ENCODE measurements at places on chromosomes 16 and 17. TPM values are rescaled to one million over a fixed set of nuclear protein-coding genes. Genes with fewer than 3 reads are reported as not detected.

The TNFRSF17 gene
- 6.0 TPM for total RNA-seq

DNA sequence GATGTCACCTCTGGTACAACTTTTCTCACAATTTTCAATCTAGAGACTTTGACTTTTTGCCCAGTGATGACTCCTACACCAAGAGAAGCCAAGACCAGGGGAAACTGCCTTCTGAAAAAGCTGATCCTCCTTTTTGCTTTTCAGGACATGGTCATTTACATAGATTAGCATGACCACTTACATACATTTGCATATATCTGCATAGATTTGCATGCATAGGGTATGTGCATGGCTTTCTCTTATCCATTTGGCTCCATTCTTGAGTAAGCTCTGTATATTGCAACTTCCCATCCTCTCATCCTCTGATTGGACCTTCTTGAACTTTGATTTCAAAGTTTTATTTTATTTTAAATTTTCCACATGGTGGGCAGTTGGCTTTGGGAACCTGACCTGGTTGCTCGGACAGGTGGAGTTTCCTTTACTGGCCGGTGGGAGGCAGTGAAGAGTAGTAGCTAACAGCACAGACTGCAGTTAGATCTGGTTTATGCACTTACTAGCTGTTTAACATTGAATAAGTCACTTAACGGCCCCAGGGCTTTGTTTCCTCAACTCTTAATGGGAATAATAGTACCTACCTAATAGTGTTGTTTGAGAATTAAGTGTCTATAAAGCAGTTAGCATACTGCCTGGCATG, 92.9 kb downstream of the GPR139 start:
- H3K36me3 ChIP-seq = no peaks in the 10 kb centered on the region
- no peaks in the 10 kb centered on the region for H3K4me1 ChIP-seq
- no peaks in the 10 kb centered on the region for H3K27me3 ChIP-seq
- no peak overlapping the region for H3K27ac ChIP-seq
- no peak overlapping the region for H3K4me3 ChIP-seq
- no peak for DNase-seq

DNA sequence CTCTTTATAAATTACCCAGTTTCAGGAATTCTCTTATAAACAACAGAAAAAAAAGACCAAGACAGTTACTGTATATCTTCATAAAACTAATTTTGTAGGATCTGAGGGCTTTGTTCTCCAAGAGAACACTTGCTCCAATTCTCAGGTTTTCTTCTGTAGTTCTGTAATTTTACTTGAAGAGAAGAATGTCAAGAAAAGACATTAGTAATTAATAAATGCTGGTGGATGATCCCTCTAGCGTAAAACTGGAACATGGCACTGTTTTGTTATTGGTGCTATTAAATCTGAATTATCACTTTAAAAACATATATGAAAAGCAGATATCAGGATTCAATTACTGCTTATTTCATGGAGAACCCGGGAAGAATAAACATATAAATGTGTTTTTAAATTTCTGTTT, 36.5 kb upstream of the CPHXL start:
- no peaks in the 10 kb centered on the region for H3K27me3 ChIP-seq
- no peaks in the 10 kb centered on the region for H3K36me3 ChIP-seq
- no peak overlapping the region for H3K4me3 ChIP-seq
- no peaks in the 10 kb centered on the region for H3K4me1 ChIP-seq
- no peak overlapping the region for H3K27ac ChIP-seq

DNA sequence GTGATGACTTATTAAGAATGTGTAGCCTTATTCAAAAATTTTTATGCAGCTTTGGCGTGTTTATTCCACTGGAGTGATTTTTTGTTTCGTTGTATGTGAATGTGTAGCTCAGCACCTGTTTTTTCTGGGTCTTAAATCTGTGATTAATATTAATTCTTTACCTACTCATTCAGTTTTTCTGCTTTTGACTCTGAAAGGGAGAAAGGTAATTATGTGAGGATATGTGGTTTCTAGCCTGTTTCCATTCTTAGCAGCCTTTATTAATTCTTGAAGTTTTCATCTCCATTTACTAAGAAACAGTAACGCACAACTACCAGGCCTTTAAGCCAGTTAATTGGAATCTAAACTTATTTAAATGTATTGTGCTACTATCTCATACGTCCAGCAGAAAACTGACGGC, 7.0 kb downstream of the HEATR3 start:
- no peak for DNase-seq
- H3K4me1 ChIP-seq = peaks cover 7% of the 10 kb centered on the region
- H3K4me3 ChIP-seq = no peak overlapping the region
- H3K36me3 ChIP-seq = no peaks in the 10 kb centered on the region

The C17orf113 gene
- 3.7 TPM for total RNA-seq

DNA sequence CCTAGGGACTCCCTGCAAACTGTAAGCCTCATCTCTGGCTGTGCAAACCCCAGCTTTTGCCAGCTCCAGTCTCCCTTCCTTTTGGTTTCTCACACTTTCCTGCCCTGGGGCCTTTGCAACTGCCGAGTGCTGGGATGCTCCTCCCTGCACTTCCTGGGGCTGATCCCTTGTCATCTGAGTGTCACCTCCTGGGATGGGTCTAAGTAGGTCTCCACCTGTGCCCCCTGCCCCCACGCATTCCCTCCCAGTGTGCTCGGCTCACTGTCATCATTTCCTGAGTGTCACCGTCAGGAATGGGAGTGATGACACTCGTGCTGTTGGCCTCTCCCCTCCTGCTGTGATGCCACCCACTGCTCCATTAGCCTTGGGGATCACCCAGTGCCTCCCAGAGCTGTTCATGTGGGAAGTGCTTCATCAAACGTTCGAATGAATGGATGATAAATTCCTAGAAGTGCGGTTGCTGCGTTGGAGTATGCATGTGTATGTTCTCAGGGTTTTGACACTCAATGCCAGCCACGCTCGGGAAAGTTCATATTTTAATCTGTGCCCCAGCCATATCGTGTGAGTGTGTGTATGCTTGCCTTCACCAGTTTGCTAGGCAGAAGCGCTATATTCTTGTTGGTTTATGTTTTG, 189.9 kb downstream of the NTN1 start:
- H3K4me3 ChIP-seq = no peak overlapping the region
- H3K4me1 ChIP-seq = peaks cover 5% of the 10 kb centered on the region
- H3K27me3 ChIP-seq = no peaks in the 10 kb centered on the region
- no peak overlapping the region for H3K27ac ChIP-seq
- DNase-seq = no peak

GRCh38 chr16:83797013-83797412, 10.8 kb upstream of the HSBP1 start:
- no peak for DNase-seq
- H3K27me3 ChIP-seq = peaks cover 3% of the 10 kb centered on the region
- H3K4me1 ChIP-seq = peaks cover under 1% of the 10 kb centered on the region
- no peak overlapping the region for H3K4me3 ChIP-seq
- H3K27ac ChIP-seq = no peak overlapping the region

The CTRL gene
- total RNA-seq = 2.1 TPM

DNA sequence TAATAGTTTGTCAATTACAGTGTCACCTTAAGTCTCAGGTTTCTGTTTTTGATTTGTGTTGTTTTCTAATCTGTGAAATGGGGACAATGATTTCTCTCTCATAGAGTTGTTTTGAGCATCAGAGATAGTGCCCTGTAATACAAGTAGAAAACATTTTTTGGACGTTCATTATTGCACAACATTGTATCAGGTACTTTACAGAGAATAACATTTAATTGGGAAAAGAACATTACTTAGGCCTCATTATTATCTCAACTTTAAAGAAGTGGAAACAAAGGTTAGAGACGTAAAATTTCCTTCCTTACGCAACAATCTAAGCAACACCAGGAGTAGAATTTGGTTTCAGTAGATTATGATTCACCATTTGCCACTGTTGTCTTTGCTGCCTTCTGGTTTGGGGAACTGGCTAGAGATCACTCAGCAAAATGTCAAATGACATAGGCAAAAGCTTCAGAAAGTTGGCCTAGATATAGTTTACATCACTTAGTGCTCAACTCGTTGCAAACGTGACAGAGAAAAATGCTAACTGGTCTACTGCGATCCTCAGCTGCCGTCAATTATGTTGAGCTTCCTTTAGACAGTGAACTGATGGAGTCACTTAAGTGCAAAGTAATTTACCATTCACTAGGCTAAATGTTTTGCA, 1026.8 kb downstream of the CDH11 start:
- H3K27ac ChIP-seq = no peak overlapping the region
- H3K36me3 ChIP-seq = no peaks in the 10 kb centered on the region
- no peaks in the 10 kb centered on the region for H3K4me1 ChIP-seq
- DNase-seq = no peak

- no peaks in the 10 kb centered on the region for H3K36me3 ChIP-seq
- no peak for DNase-seq
- H3K4me3 ChIP-seq = no peak overlapping the region
These were observed 3.3 kb upstream of the ZC3H7A start for GRCh38 chr16:11800382-11800718.

DNA sequence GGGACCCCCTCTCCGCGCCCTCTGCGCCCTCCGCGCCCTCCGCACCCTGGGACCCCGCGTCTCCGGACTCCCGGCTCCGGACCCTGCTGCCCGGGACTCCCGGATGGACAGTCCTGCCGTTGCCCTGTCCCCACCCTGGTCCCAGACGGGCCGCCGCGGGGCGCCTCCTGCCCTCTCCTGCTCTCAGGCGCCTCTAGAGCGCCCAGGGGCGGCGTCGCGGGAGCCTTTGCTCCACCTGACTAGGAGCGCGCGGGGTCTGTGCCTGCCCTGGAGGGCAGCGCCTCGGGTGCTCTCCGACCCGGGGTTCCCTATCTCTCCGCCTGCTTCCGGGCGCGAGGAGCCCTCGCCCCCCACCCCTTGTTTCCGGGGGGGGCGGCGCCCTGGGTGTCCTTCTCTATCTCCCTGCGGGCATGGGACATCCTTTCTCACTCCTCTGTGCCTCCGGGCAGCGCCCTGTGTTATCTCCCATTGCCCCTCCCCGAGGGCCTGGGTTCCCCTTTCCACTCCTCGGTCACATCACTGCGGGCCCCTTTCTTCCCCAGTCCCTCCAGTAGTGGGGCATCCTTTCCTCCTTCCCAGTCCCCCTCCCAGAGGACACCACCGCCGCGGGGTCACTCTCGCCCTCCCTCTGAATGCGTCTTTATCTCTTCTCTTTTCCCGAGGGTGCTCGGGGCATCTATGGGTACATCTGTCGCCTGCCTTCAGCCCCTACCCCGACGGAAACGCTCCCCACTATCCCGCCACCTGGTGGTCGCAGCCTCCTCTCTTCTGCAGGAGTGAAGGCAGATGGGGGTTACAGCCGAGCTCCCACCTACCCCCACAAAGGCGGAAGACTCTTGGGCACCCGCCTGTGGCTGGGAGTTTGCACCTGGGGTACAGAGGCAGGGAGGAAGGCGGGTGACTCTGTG, 875 bp downstream of the PRKCB start:
- H3K27ac ChIP-seq = peak overlapping the region; percentile 26
- H3K4me3 ChIP-seq = peak overlapping the region; percentile 63
- H3K27me3 ChIP-seq = peaks cover 28% of the 10 kb centered on the region
- peak; percentile 49 for DNase-seq

The MLX gene
- total RNA-seq = 120 TPM

DNA sequence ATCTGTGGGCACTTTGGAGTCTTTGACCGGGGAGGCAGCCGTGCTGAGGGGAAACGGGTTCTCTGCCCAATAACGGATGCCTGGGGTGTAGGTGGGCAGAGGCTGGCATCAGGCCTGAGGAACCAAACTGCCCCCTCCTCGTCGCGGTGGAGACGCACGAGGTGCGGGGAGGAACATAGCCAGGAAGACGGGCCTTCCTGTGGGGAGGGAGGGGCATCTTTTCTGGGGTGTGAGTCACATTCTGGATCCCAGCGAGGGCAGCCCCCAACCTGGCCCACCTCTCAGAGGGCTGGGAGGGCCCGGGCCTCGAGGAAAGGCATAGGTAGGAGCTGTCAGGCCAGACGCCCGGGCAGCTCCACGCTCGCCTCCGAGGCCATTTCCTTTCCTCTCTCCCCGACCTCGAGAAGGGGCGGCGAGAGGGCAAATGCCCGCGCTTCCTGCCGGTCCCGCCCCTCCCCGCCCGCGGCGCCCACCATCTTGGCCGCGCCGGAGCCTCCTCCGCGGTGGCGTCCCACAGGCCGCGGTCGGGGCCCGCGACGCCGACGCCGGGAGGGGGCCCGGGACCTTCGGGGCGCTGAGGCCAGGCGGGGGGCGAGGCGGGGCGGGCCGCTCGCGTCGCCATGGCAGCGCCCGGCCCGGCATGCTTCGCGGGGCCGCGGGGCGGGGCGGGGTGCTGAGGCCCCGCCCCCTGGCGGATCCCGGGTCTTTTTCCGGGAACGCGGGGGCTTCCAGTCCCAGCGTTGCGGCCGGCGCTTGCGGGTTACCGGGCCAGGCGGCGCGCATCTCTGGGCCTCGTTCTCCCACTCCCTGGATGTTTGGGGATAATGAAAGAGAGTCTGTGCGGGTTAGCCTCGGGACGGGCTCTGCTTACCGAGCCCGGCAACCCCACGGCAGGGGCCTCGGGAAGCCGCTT, 13.2 kb downstream of the RAI1 start:
- H3K4me3 ChIP-seq = peak overlapping the region; percentile 88
- peaks cover 91% of the 10 kb centered on the region for H3K4me1 ChIP-seq
- peak overlapping the region; percentile 98 for H3K27ac ChIP-seq
- no peaks in the 10 kb centered on the region for H3K27me3 ChIP-seq
- H3K36me3 ChIP-seq = no peaks in the 10 kb centered on the region

The MYO1D gene
- 569 TPM for total RNA-seq

DNA sequence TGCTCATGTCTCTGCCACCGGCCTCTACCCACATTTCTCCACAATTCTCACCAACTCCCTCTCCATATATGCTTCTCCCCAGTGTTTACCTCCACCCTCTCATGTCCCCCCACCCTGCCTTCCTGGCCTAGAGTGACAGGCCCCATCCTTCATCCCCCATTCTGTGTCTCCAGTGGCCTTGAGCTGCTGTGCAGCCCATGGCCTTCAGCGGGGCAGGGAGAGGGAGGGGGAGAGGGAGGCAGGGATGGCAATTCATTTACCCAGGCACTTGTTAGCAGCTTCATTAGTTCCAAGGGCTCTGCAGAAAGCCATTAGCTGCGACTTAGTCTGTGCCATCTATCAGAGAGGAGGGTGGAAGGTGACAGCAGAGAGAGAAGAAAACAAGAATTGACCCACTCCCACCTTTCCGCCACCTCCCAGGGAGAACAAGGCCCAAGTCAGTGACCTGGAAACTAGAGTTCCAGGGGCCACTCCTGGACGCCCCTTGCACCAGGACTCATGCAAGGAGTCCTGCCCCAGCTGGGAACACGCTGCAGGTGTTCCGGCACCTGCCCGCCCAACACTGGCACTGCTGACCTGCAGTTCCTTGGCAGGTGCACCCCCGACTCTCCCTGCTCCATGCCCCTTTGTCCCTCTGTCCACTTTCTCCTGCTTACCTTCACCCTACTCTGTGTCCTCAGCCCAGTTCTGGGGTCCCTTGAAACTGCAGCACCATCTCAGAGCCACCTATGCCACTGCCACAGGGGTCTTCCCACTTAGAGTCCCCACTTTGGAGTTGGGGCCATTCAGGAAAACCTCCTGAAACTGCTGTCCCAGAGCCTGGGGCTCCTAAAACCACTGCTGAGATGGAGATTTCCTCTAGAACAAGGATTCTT, 23.5 kb upstream of the PYY start:
- H3K4me3 ChIP-seq = no peak overlapping the region
- no peaks in the 10 kb centered on the region for H3K4me1 ChIP-seq
- DNase-seq = no peak
- H3K27ac ChIP-seq = no peak overlapping the region

GRCh38 chr17:77727037-77727615, 231.4 kb upstream of the TNRC6C start:
- peaks cover 3% of the 10 kb centered on the region for H3K4me1 ChIP-seq
- H3K36me3 ChIP-seq = no peaks in the 10 kb centered on the region
- DNase-seq = no peak

The NEUROD2 gene
- total RNA-seq = not detected

- no peaks in the 10 kb centered on the region for H3K27me3 ChIP-seq
- H3K4me3 ChIP-seq = peak overlapping the region; percentile 87
- DNase-seq = no peak
- peaks cover 22% of the 10 kb centered on the region for H3K4me1 ChIP-seq
These were observed 877 bp upstream of the BCL7C start for GRCh38 chr16:30894540-30895368.

Measured in transverse colon (tissue), 4 donors.